Cortex of kidney (tissue), 1 donor: ENCODE measurements at places on chromosomes 12 and 14.

DNA sequence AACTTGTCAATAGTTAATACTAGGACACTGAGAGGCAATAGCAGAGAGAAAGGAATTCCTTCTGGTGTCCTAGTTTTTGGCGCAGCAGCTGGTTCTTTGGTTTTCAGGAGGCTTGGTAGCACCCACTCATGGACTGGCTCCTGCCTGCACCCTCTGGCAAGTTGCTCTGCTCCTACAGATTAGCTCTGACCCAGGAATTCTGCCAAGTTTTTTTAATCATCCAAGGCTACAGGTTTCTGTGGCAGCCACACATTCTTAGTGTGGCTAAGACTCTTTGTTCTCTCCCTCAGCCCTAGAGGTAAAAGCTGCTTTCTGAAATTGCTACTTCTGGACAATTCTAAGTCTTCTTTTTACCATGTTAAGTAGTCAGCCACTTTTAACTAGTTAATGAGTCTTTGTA, 72.0 kb upstream of the FKBP4 start:
- DNase-seq, result no peak

- DNase-seq, result no peak
Observed at GRCh38 chr12:52006726-52007157, at the start of gene TAMALIN. Gene TAMALIN, plus strand, starts transcription at chr12:52006946. Its CDS starts 74 bp downstream, at chr12:52007020.

DNA sequence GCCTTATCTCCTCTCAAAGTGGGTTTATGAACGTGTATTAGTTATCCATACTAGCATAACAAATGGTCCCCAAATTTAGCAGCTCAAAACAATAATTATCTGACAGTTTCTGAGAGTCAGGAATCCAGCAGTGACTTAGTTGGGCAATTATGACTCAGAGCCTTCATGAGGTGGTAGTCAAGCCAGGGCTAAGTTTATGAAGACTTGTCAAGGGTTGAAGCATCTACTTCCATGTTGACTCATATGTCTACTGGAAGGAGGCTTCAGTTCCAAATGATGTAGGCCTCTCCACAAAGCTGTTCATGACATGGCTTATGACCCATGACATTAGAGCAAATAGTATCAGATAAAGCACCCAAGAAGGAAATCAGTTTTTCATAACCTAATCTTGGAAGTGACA, 73.2 kb downstream of the IPO8 start:
- no peak for DNase-seq

DNA sequence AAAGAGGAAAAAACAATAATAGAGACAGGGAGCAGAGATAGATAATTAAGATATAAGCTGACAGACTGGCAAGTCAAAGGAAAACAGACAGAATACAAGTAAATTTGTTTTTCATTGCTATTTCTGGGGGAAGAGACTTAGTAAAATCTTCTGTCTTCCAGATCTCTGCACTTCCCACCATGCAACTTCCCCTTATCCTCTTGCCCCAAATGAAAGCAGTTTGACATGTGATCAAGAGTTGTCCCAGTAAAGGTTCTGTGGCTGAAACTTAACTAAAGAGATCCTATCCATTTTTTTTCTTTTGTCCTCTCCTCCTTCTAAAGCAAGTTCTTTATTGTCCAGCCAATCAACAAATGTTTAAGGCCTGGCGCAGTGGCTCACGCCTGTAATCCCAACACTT, 1.5 kb upstream of the MLF2 start:
- DNase-seq, result no peak

DNA sequence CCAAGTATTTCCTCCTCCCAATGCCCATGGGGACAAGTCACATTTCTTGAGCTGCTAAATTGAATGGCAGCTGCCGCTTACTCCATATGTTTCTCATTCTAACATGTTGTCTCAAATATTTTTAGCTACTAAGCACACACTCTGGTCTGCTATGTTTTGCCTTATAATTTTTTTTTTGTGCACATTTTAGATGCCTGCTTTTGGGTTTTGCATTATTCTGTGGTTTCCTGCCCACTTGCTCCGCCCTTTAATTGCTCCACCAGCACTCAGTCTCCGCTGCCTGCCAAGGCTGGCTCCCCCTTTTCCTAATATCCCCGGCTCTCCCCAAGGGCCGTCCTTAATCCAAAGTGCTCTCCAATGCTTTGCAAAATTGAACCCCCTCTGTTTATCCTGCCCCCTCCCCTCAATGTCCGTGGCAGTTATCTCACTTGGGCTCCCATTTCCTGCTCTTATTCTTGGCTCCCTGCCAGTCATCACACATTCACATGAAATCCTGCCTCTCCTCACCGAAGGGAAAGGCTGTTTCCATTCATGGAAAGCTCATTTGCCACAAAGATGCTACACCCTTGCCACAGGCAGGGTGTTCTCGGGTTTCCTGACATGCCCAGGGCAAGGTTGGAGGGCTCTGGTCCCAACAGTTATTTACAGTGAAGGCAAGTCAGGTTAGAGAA, 79.4 kb downstream of the C12orf75 start:
- no peak for DNase-seq

DNA sequence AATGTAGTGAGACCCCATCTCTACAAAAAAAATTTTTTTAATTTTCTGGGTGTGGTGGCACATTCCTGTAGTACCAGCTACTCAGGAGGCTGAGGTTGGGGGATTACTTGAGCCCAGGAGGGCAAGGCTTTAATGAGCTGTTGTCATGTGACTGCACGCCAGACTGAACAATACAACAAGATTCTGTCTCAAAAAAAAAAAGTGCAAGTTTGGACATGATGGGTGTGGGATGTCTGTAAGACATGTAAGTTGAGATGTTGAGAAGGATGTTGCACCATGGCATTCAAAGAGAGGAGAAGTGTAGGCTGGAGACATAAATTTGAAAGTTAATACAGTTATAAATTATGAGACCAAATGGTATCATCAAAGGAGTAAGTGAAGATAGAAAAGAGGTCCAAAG, 23.5 kb downstream of the YEATS4 start:
- DNase-seq, result no peak

DNA sequence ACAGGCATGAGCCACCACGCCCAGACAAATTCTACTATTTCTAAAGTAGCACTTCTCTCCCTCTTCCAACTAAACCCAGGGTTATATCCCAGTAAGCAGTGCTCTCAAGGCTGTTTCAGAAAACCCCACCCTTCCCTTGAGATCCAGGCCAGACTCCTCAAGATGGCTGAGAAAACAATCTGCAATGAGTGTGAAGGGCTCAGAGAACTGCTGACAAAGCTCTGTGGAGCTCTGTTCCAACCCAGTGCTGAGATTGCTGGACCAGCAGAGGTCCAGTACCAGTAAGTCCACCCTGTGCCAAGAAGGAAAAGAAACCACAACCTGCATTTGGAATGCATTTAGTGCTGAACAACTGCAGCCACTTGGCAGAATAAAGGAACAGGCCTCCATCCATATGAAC, 3.7 kb upstream of the IFFO1 start:
- no peak for DNase-seq

GRCh38 chr12:112713471-112713870, 78.1 kb upstream of the RPH3A start:
- no peak for DNase-seq

GRCh38 chr12:43872396-43872795, 36.5 kb downstream of the TMEM117 start:
- no peak for DNase-seq

GRCh38 chr12:4156317-4156716, 117.2 kb upstream of the CCND2 start:
- DNase-seq, result no peak

GRCh38 chr14:101788016-101788635, 26.6 kb downstream of the PPP2R5C start:
- DNase-seq, result no peak

DNA sequence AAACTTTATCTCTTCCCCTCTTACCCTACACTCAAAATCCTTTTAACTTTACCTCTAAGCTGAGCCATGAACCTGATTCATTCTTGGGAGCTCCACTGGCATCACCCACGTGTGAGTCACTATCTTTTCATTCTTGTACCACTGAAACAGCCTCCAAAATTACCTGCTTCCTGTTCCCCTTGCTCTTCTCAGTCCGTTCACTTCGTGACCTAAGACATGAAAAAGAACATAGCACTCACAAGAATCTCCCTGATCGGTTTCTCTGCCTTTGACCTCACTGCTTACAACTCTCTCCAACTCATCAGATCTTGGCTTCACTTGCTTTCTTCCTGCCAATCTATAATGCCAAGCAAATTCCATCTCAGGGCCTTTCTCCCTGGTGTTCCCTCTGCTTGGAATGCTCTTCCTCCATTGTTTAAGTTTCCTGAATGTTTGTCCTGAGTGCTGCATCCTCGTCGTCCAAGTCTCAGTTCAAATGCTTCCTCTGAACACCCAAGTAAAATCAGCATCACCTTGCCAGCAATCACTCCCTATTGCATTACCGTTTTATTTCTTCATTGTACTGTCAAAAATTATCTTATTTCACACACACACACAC, 9.2 kb downstream of the GLIPR1 start:
- DNase-seq, result no peak

DNA sequence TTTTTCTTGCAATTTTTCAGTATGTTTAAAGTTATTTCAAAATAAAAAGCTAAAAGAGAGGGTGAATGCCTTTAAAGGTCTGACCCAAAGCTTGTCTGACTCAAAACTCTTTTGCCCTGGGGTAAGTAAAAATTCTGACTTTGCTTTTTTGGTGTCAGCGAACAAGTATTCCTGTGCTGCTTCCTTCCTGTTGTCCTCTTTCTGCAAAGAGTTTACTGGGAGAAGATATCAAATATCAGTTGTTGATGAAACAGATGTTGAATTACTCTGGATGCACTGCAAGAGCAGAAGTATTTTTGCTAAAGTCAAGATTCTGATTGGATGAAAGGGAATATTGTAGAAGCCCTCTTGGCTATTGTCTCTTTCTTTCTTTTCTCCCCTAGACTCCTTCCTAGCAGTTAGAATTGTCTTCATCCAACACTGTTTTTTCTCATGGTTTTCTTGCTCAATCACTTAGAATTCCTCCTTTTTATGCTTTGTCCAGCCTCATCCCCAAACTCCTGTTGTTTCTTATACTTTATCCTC, 62.0 kb downstream of the DACT1 start:
- no peak for DNase-seq

DNA sequence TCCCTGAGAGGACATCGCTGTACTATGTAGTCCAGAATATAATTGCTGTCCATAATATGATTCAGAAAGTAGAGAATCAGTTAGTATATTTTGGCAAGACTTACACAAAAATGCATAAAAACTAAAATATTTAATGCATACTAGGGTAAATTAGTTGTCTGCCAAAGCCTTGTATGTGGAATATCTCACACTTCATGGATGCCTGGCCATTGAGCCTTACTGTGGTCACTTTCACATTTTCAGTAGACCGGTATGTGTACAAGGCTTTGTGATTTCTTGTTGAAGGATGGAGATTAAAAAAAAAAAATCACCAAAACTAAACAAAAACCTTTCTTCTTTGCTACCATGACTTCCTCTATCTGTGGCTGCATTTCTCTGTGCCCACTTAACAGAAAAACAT, 197.3 kb upstream of the DDHD1 start:
- no peak for DNase-seq

- DNase-seq, result no peak
Observed at GRCh38 chr12:62933220-62933601, 1.7 kb downstream of the PPM1H start.

GRCh38 chr12:112239020-112239419, 113.7 kb downstream of the TRAFD1 start:
- DNase-seq, result no peak

- no peak for DNase-seq
Observed at GRCh38 chr14:62364800-62365280, 602.6 kb downstream of the SNAPC1 start.

DNA sequence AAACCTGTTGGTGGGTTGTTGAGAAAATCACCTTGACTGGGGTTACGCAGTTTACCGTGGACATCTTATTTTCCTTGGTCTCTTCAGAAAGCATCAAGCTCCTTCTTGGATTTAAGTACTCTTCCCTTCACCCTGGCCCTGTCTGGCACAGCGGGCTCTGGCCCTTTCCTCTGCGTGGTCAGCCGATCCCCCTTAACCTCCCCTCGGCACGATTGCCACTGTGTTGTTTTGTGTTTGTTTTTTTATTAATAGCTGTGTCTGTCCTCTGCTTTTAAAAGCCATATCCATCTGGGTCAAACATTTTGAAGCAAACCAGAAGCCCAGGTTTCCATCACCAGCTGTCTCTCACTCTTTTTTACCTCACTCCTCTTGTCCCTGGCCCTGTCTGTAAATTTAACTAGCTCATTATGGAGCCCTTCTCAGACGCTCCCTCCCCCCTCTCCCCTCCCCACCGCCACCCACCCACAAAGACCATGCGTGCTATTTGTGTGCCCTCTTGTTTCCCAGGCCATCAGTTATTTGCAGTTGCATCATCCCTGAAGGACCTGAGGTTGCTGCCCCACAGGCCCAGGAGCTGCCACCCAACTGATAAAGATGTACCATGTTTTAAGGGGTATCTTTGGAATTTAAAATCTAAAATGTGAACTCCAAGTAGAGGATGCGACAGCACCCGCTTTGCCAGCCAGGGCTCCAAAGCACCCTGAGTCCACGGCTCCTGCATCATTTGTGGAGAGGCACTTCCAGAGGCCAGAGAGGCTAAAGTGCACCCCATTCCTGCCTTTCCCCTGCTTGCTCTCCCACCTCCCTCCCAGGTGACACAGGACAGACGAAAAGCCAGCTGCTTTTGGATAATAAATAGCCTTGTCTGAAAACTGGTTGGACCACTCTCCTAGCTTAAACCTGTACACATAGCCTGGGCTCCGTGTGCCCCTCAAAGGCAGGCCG, 3.9 kb downstream of the BCL11B start:
- no peak for DNase-seq

DNA sequence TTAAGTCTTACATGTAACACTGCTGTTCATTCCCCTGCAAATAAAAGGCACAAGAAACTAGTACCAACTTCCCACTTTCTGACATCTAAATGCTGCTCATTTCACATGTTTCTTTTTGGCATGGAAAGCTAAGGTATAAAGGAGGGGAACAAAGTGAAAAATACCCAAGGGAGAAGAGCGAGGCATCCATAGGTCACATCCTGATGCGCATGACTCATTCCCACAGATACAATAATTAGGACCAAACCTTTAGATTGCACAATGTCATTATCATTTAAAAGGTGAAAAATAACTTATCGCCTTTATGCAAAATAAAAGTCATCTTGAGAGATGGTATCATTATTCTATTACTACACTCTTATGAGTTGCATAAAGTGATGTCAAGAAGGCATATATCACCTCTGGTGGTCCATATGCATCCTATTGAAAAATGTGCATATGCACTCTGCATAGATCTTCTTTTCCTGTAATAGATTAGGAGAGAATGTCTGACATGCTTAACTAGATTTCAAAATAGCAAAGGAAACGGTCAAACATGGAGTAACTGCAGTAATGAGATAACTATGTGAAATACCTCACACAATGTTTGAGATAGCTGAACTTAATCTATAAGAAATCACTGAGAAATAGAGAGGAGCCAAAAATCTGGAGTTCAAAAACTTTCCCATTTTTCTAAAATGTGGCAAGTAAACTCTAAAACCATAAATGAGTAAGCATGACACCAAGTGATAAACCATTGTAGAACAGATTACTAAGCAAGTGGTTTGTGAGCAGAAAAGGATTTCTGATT, 382.5 kb upstream of the TMTC1 start:
- no peak for DNase-seq

- no peak for DNase-seq
Observed at GRCh38 chr12:60693019-60693626, 1097.3 kb downstream of the SLC16A7 start.
